ENCODE measurements at places on chromosomes 5 and 9.

DNA sequence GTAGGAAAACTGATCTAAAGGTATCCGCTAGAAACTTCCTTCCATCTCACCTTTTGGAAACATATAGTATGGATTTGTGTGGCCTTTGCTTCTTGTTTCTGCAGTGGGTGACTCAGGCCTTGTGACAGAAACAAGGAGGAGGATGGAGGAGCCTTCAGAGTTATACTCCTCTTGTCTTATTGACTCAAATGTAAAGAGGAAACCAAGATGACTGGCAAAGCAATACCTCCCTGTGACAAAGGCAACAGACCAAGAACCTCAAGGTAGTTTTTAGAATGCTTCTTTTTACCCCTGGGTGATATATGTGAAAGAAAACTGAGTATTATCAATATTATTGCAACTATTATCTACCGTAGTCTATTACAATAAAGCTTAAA lies 123.3 kb upstream of the SLIT3 start:
- DNase-seq = no peak

- DNase-seq = no peak
Measured at GRCh38 chr5:33227247-33227646, 213.5 kb upstream of the TARS1 start.

GRCh38 chr5:83044926-83045325 lies 32.3 kb downstream of the TMEM167A start:
- no peak for DNase-seq

- no peak for DNase-seq
Measured at GRCh38 chr9:110049699-110050450, 158.1 kb downstream of the C9orf152 start.

- DNase-seq = no peak
Measured at GRCh38 chr5:90853750-90854149, 295.2 kb downstream of the ADGRV1 start.

DNA sequence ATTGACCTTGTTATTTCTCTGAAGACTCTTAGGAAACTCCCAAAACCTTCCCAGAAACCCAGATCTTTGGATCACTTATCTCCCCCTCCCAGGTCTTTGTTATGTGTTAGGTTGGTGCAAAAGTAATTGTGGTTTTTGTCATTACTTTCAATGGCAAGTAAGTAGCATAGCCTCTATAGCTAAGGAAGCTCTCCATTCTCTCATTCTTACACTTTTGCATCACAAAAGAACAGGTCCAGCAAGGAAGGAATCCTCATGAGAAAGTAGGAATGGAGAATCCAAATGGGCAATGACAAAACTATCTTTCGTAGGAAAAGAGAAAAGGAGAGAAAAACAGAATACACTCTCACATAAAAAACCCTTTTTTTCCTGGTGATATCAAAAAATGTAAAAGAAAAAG lies 81.3 kb upstream of the ELAVL2 start:
- DNase-seq = no peak

DNA sequence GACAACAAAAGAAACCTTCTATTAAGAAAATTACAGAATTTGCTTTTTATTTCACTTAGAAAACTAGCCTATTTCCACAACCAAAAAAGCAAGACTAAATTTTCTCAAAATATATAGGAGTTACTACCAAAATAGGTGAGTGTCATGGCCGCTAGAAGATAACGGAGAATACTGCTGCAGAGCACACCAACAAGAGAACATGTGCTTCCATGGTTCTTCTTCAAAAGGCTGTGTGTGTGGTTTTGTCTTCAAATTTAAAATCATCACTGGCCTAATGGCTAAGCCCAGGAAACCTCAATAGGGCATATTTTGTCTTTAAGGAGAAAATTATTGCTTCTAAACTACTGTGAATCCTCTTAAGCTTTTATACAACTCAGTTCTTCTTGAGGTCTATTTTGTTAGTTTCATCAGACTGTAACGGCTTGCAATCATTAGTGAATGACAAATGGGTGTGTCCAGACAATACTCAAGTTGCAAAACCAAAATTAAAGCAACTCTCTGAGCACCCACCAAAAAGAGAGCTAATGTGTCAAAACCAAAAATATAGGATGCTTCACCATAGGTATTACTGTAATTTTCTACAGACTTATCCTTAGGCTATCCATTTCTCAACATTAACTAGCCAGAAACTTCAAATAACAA lies 3.3 kb downstream of the SETX start:
- no peak for DNase-seq

DNA sequence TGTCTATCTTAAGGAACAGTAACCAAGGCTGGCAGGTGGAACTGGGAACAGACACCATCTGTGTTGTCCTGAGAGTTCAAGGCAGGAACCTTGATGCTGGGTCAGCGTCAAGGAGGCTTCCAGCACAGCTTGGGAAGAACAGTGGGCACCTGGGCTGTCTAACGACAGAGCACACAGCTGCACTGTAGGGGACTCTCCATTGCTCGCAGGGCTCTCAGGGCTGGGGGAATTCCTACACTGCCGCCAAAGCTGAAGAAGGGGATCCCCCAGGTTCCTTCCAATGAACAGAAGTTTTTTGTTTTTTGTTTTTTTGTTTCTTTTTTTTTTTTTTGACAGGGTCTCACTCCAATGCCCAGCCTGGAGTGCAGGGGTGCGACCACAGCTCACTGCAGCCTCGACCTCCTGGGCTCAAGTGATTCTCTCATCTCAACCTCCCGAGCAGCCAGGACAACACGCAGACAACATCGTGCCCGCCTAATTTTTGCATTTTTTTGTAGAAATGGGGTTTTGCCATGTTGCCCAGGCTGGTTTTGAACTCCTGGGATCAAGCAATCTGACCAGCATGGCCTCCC lies 81.9 kb downstream of the PTPN3 start:
- no peak for DNase-seq

DNA sequence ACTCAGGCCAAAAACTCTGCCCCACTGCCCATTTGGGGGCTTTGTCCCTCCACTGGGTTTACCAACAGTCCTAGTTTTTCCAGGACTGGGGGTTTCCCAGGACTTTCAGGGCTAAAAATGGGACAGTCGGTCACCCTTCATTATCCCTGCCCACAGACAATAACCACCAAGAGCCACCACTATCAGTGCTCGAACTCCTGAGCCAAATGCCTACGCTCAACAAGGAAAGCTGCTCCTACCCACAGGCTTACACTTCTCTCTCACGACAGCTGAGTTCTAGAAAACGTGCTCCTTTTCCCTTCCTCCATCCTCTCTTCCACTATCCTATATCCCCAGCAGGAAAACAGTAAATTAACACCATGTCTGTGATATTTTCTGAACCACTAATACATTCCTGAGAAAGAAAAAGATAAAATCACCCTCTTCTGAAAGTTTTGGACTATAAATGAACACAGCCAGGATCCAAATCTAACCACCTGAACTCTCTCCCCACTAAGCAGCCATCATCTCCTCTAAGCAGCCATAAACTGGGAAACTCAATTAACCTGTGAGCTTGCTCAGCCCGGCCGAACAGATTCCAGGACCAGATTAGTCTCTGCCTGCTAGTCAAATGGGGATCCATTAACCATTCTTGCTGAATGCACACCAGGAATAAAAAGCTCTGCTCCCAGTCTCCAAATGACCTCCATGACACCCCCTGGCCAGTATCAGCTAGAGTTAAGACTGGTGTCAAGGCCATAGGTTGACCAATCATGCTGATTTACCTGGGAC lies 41.8 kb downstream of the KLHL3 start:
- DNase-seq = no peak

DNA sequence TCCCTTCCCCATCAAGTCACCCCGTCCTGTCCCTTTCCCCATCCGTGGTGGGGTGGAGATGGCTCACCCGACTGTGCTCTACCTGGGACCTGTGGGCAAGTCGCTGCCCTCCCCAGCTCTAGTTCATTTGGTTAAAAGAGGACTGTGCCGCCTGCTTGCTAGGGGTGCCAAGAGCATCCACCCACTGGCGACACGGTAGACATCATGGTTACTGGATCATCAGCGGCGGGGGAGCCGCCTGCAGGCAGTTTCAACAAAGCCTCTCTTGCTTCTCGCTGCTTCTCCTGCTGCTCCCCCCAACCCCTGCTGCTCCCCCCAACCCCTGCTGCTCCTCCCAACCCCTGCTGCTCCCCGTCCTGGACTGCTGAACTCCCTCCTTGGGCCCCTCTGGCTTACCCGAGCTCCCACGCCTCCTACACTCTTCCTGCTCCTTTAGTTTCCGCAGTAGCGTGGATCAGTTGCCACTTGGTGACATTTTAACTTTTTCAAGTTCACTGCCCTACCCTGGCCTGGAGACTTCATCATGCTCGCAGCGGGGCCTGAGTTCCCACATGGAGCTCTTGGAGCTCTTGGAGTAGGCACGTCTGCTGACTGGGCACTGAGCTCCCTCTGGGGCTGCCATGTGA lies 22.0 kb upstream of the SCGB3A1 start:
- no peak for DNase-seq

DNA sequence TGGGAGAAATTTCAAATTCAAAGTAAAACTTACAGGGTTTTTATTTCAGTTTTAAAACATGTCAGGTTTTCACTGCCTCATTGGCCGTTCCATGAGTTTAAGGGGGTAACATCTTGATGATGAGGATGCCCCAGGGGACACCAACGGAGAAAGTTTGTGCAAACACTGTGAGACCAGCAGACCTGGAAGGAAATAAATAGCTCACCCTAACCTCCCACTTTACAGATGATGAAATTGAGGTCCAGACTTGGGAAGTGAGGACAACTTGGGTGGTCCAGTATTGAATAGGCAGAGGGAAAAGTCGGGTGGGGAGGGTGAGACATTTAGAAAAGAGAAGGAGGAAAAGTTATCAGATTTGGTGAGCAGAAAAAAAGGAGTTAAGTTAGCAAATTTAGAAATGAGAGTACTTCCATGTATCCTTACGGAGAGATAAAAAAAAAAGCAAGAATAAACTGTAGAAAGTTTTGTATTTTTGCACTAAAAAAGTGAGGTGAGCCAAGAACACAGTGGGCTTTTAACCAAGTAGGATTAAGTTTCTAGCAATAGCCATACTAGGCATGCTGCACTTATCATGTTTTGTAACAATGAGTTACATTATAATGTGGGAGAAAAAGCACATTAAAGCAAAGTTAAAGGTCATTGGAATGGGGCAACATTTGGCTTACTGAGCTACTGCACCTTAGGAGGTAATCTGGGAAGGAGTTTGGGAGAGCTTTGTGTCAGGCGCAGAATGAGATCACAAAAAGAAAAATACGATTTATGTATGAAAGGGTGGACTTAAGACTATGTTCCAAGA lies 125.1 kb downstream of the GAS1 start:
- peak; percentile 52 for DNase-seq

- no peak for DNase-seq
Measured at GRCh38 chr9:12737871-12738270, 36.9 kb upstream of the LURAP1L start.

GRCh38 chr5:163809473-163809872 lies 304.1 kb downstream of the MAT2B start:
- DNase-seq = no peak

DNA sequence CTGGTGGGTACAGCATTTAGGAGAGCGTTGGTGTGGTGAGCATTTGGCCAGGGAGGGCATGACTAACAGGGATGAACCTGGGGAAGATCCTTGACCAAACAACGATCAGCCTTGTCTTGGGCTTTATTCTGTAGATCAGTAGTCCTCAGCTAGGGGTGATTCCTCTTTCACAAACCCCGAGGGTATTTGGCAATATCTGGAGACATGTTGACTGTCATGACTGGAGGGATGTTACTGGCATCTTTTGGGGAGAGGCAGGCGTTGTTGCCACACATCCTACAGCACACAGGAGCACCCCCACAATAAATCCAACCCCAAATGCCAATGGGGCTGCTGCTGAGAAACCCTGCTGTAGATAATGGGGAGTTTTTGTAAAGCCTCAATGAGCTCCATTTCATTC lies 43.9 kb downstream of the OSTF1 start:
- DNase-seq = no peak

GRCh38 chr9:91954841-91955471 lies 4.9 kb upstream of the ROR2 start:
- DNase-seq = peak; percentile 61

DNA sequence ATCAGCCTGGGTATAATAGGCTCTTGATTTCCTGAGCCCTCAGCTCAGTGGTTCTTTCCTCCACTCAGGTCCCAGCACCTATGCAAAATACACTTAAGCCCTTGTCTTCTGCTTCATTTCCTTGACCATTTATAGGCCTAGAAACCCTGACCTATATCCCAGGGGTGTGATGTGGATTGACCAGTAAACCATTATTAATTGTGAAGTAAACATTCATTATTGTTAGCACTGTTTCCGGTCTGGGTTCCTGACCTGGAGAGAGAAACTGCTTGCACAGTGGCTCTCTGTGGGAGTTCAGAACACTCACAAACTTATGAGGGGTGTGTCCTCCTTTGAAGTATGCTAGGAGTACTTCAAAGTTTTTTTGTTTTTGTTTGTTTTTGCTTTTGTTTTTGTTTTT lies 19.6 kb upstream of the TOMM5 start:
- no peak for DNase-seq

DNA sequence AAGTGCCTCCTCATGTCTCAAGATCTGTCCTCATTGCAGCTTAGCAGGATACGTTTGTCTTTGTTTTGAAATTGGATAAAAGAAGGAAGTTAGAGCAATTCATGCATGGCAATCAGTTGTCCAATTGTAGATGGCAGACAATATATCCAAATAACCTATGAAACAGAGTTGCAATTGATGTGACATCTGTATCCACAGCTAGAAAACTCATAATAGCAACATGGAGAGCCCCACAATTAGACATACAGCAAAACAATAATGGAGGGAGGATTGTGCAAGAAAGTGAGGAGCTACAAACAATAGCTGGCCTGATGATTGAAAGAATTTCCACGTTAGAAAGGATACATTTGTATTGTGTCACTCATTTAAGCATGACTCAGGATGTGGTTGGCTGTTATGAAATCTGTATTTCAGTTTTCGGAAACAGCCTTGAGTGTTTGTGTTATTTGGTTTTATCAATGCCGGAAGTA lies 132.0 kb downstream of the FAM174A start:
- no peak for DNase-seq

DNA sequence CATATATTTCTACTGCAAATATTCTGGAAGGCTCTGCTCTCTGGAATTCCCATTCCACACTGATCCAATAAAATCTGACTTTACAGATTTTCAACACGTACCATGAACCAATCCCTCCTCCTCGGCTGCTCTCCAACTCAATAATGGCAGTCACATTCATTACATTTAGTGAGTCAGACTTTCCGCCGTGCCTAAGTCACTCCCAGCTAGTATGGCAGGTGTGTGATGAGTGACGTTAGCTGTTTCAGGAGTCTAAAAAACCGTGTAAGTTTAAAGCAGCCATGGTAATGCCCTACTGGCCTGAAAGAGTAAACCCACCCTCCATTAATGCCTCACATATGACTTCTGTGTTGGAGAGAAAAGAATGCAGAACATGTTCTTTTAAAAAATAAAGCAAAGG lies 3.3 kb downstream of the FBN2 start:
- peak; percentile 75 for DNase-seq

- DNase-seq = no peak
Measured at GRCh38 chr9:136409557-136410455, 608 bp downstream of the ENTR1 start.
